HCEC 1CT (cell line): ENCODE measurements at places on chromosomes 2 and 18.

DNA sequence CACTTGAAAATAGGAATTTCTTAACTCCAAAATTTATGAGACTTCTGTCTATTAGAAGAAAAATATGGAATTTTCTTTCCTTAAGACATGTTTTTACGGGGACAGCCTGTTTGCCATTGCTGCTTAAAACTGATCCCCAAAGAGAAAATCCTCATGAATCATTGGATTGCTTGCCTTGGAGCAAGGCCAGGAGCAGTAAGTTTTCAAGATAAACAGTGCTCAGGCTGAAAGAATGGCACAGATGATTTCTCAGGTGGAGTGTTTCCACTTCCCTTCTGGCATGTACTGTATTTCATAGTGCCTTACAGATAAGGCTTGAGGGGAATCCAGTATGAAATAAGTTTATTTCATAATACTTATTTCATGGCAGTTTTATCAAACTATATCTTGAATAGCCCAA, 74.3 kb upstream of the MMADHC start:
- DNase-seq, result peak; percentile 71

DNA sequence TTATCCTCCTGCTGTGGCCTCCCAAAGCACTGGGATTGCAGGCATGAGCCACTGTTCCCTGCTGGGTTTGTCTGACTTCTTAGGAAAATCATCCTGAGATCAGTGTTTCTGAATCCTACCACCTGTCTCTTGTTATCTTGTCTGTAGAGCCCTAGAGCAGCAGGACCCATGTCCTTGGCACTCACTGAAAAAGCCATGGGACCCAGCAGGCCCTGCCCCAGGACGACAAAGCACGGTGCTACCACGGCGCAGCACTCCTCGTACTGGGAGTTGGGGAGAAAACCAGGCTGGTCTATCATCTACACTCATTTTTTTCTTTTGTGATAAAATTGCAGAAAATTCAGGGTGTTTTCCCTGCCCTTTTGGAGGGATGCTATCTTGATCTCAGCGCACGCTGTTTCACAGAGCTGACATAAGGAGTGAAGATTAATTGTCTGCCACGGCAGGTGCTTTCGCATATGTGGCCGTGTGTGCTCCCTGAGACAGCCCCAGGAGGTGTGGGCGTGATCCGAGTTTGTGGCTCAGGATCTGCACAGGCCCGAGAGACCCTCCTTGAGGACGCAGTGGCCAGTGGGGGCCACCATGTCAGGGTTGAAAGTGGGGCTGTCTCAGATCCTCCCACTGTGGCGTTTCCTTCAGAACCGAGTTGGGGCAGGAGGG, 179.1 kb downstream of the LDLRAD4 start:
- DNase-seq, result no peak

- DNase-seq, result no peak
Observed at GRCh38 chr2:18268400-18268799, 292.1 kb downstream of the RDH14 start.

- DNase-seq, result no peak
Observed at GRCh38 chr18:41372046-41372665, 582.9 kb upstream of the PIK3C3 start.

DNA sequence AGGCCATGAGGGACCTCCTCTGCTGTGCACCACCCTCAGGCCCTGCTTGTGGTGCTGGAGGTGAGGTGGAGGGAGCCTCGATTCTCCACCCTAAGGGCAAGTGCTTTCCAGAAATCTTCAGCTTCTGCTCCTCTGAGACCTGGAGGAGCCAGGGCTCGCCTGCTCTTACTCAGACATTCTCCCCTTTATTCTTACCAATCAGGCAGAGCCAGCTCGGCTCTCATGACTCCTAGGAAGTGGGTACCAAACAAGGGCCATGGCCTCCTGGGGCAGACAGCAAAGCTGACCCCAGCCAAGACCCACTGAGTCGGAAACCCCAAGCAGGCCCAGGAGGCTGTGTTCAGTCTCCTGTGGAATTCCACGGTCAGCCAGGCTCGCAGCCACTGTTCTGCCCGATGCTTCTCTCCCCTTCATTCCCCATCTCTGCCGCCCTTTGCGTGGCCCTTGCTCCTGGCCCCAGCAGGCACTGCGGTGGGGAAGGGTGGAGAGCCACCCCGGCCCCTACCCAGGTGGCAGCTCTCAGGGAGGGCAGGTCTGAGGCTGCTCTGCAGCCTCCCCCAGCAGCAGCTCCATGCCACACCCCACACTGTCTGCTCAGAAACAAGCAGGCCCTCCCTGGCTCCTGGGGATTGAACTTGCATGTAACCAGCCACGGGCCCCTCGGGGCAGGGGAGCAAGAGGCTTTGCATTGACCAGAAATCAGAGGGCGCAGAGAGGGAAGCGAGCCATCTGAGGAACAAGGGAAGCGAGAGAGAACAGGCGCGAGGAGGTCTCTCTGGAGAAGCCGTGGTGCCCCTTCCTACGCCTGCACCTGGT, 24.0 kb downstream of the HS1BP3 start:
- DNase-seq, result no peak

- no peak for DNase-seq
Observed at GRCh38 chr18:12849548-12849947, 34.5 kb downstream of the PTPN2 start.

DNA sequence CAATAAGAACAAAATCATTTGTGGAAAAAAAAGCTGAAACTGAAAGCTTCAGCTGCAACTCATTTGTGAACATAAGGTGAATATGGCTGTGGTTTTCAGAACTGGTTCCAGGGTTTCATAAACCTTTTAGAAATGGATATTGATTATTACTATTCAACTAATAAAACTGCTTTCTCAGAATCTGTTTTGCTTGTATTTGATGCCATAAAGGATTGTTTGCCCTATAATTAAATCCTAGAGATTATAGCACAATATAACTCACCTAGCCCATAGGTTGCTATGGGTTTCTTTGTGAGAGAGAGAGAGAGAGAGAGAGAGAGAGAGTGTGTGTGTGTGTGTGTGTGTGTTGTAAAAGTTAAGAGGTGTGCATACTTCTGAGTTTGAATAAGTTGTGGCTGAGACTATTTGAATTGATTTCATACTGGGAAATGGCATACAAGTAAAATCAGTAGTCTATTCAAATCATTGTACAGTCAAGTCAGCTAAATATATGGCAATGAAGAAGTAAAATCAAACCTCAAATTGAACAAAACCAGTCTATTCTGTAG, 339.2 kb downstream of the ARHGAP15 start:
- DNase-seq, result no peak

GRCh38 chr18:10194592-10194991, 259.8 kb upstream of the APCDD1 start:
- no peak for DNase-seq
